ENCODE measurements at places on chromosomes 3 and 15.

GRCh38 chr15:65434201-65434600 is 11.5 kb upstream of the IGDCC4 start:
- DNase-seq = no peak

GRCh38 chr3:51311055-51311454 is 74.0 kb upstream of the MANF start:
- no peak for DNase-seq

DNA sequence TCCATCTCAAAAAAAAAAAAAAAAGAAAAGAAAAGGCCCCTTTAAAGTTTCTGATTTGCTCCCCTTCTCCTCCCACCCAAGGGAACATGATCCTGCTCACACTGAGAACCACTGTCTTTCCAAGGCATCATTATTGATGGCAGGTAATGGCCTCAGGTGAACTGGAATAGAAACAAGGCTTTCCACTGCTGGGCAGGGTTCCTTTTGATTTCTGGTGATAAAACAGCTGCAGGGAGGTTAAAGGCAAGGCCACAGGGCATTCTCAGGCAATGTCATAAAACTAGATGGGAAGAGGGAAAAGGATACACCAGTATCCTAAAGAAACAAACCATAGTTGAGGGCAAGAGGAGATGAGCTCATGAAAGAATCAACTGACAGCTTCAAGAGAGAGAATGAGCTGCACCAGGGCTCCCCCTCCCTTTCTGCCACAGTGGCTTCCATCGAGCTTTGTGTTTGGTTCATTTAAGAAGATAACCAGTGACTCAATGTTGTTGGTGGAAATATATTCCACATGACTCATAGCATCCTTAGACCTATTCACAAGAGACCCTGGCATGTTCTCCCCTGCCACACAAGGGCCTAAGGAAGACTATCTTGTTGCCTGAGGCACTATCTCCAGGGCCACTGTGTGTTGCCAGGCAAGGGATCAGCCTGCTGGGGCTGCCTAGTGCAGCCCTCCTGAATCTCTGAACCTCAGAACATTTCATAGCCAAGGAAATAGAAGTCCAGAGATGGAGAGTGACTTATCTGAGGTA is 86.4 kb downstream of the WDR76 start:
- no peak for DNase-seq

DNA sequence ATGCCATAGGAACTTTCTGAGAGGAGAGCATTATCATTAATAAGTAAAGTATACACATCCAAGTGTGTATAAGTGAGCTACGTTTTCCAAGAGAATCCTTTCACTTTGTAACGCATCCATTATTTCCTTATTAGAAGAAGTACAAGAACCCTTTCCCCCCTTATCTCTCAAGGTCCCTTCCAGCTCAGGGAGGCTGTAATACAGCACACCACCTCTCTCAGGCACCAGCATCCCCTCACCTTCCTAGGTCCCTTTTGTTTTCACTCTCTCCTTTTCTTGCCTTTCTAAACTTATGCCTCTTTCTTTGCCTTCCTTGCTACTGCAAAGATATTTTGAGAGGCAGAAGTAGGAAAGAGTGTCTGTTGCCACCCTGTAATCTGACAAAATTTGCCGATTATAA is 446.0 kb downstream of the GRM7 start:
- DNase-seq = no peak

GRCh38 chr15:88649753-88650551 is 11.1 kb downstream of the ISG20 start:
- DNase-seq = no peak

- no peak for DNase-seq
Observed at GRCh38 chr3:278300-279064, 81.9 kb downstream of the CHL1 start.

GRCh38 chr3:146464783-146465182 is 4.6 kb downstream of the PLSCR2 start:
- no peak for DNase-seq

- DNase-seq = no peak
Observed at GRCh38 chr15:57566834-57567233, 24.9 kb upstream of the MYZAP start.

DNA sequence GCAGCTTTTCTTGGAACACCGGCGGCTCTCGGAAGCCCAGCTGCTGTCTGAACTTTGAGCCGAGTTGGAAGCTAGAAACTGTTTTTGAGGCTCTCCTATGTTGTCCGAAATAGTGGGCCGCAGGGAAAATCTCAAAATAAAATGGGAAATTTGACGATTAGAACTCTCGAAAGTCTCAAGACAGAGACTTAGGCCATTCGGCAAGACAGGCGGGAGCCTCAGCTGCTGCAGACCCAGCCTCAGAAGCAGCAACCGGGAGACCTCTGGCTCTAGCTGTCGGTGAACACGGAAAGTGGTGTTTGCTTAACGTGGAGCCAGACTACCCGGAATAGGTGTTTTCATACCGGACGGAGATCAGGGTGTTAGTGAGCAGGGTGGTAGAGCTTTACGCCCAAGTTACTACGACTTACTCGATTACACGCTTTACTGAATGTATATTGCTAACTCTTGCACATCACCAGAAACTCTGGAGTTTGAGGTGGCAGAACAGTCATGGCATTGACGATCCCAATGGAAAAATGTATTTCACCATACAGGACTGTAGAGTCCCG is 357 bp upstream of the MAN2C1 start:
- no peak for DNase-seq

GRCh38 chr15:78739996-78740903 is 71.0 kb downstream of the ADAMTS7 start:
- DNase-seq = peak; percentile 95

GRCh38 chr3:188219147-188219546 is 65.2 kb downstream of the LPP start:
- DNase-seq = no peak

DNA sequence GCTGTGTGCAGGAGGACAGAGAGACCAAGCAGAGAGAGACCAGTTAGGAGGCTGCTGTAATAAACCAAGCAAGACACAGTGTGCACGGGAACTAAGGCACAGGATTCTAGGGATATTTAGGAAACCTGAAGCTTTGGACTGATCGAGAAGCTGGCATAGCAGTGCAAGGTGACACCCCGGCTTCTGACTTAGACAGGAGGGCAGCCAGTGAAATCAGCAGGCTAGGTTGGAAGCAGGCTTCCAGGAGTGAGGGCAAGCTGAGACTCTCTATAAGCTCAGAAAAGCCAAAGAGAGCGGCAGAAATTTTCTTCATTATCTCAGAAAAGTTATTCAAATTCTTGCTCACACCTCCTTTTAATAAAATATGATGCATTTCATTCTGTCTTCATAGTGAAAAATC is 104.6 kb downstream of the LIPC start:
- no peak for DNase-seq

DNA sequence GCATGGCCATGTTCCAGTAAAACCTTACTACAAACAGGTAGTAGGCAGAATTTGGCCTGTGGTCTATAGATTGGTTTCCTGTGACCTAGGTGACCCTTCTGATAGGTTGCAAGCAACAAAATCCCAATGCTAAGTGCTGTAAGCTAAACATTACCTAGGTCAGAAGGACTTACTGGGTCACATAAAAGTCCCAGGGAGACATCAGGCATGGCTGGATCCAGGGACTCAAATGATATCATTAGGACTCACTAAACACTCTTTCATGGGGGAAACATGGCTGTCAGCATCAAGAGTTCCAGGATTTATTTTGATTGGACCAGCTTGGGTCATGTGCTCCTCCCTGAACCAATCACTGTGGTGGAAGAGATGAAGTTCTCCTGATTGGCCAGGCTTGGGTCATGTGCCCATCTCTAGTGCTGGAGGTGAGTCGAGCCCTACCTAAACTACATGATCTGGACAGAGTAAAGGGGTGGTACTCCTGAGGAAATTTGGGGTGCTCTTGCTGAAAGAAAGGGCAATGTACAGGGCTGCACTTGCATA is 16.8 kb upstream of the SLC6A1 start:
- DNase-seq = no peak

- DNase-seq = peak; percentile 28
Observed at GRCh38 chr15:31024330-31024729, 32.9 kb upstream of the MTMR10 start.

GRCh38 chr3:114700637-114701234 is 406.9 kb downstream of the TIGIT start:
- DNase-seq = no peak

- DNase-seq = no peak
Observed at GRCh38 chr15:85581495-85581894, 201.1 kb downstream of the AKAP13 start.

- DNase-seq = no peak
Observed at GRCh38 chr3:22007368-22007767, 256.4 kb upstream of the ZNF385D start.

DNA sequence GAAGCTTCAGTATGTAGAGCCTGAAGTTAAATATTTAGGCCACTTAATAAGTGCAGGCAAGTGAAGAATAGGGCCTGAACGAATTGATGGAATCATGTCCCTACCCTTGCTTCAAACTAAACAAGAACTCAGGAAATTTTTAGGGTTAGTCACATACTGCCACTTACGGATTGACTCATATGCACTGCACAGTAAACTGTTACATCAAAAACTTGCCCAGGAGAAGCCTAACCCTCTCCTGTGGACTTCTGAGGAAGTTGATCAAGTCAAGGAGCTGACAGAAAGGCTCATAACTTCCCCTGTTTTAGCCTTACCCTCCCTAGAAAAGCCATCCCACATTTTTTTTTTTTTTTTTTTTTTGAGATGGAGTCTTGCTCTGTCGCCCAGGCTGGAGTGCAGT is 20.6 kb upstream of the KBTBD12 start:
- DNase-seq = no peak

- DNase-seq = no peak
Observed at GRCh38 chr3:174303907-174304560, 555.1 kb upstream of the NAALADL2 start.

DNA sequence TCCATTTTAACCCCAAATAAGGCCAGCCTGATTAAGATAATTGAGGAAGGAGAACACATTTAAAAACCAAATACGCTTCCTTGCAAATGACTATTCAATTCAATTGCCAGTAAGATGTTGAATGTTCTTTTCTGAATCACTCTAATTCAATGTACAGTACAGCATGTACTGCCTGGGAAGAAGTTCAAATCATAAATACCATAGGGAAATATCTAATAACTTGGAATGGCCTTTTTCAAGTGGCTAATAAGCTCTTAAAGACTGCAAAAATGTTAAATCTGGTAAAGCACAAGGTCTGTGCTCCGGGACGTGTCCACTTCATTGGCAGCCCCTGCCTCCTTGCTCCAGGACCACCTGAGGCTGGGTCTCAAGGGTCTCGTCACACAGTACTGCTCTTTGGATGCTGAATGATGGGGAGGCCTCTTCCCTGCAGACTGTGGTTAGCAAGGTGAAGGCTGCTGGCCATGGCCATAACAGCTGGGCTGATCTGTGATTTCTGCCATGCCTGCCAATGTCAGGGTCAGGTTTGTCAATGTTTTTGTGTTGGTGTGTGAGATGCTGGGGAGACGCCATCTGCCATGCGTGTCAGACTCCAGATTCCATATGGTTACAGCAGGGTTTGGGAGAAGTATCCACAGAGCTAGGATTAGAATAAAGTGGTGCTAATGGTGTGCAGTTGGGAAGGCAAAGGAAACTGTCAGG is 300.5 kb downstream of the ADAMTS17 start:
- no peak for DNase-seq

- DNase-seq = no peak
Observed at GRCh38 chr3:106945435-106945834, 431.8 kb upstream of the CCDC54 start.

DNA sequence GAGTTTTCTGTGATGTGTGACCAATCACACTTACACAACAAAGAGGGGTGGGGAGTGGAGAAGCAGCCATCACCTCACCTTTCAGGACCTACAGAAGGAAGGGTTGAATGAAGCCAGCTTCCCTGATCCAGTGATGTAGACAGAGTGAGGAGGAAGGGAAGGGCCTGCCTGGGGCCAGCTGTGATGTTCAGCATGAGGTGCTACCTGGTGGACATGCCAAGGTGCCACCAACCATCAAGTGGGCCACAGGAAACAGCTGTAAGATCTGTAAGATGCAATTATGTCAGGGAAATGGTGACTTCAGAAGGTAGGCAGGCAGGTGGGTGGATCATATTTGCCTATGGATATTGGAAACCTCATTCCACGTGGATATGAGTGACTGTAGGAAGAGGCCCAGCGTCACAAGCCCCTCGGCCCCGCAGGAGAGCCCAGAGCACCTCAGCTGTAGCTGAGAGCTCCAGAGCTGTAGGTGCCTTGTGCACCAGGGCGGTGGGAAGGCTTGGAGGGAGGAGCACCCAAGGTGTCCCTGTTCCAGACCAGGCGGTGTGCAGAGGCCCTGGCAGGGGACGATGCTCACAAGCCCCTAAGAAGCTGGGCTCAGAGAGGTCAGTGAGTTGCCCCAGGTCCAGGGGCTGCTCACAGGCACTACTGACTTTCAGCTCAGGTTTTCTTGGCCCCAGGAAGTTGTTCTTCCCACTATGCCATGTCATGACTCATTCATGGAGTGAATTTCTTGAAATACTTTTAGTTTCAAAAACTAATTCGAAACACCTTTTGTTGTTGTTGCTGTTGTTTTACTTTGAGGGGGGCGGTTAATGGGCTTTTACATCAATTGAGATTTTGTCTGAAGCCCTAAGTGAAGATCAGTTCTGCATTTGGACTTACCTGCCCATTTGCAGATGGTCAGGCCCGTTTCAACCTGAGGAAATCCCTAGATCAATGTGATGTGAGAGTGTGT is 94.2 kb upstream of the ALDH1A3 start:
- peak; percentile 3 for DNase-seq

DNA sequence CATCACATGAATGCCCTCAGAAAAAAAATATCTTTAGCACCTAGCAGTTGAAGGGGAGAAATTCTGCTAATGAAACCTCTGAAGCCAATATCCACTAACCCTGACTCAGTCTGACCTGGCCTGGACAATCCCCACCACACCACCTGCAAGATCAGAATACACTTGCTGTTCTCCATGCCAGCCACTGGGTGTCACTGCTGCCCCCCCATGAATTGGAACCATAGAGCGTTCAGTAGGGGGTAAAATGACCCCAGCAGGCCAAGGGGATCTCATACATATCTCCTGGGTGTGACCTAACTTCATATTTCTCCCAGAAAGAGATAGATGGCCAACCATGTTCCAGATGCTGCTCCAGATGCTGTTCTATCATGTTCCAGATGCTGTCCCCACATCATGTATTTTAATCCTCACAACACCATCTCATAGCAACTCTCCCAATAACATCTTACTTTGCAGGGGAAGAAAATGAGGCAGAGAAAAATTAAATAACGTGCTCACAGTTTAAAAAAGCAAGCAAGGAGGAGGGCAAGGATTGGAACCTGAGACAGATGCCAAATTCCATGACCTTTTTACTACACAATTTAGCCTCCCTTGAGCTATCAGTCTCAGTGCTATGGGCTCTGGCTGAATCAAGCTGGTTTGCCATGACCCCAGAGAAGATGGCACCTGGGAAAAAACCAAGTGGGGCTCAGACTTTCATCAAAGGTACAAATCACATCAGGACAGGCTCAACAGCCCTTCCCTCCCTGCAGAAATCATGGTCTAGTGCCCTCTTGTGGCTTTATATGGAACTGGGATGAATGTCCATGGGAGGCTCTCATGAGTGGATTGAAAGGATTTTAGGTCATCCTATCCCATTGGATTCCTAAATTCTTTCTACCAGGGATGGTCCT is 12.4 kb downstream of the NTRK3 start:
- DNase-seq = peak; percentile 37
